ENCODE measurements at places on chromosomes 4 and X.
A peak's percentile ranks its signal among the peaks of the same experiment; 100 is the strongest.

GRCh38 chr4:106048250-106048971, 153.1 kb downstream of the NPNT start:
- DNase-seq: no peak

- no peak for DNase-seq
These were observed 6.3 kb downstream of the TKTL2 start for GRCh38 chr4:163467082-163467770.

DNA sequence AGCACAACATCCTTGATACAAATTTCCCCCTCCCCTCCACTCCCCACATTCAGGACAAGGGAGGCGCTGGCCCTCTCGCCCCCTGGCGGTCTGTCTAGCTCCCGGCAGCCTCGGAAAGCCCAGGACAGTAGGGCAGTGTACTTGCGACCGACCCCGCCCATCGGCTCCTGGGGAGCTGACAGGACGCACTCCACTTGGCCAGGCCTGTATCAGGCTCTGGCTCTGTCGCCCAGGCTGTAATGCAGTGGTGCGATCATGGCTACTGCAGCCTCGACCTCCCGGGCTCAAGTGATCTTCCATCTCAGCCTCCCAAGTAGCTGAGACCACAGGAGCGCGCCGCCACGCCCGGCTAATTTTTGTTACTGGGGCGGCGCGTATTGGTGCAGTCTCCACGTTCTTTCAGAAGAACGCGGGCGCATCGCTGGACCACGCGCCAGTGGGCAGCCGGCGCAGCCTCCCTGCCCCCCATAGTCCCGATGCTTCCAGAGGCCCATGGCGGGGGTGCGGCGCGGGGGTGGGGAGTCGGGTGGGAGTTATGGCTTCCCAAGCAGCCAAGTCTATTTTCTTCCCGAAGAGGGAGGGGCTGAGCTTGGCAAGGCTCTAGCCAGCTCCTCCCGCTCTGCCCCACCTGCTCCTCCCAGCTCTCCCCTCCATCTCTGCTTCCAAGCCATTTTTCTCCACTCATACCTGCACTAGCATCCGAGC, 7.8 kb upstream of the AKAP14 start:
- DNase-seq: peak; percentile 17

GRCh38 chrX:17411205-17411604, 36.2 kb downstream of the NHS start:
- no peak for DNase-seq

GRCh38 chrX:48981178-48981577, 9.5 kb upstream of the KCND1 start:
- DNase-seq: no peak

DNA sequence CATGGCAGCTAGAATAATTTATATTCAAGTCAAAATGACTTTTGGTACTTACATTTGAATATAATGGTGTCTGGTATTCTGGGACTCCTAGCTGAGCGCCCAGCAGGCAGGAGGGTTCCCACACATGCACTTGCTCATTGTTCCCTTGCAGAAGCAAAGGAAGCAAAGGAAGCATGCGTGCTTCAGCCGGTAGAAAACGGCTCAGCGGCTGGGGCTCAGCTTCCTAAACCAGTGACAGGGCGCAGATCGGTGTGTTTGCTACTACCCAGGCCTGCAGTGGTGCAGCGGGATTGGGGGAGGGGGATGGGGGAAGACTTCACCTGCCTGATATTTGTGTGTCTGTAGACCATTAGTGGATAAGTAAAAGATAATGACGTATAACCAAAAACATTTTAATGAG, 978.3 kb upstream of the TENM3 start:
- DNase-seq: no peak

- DNase-seq: no peak
These were observed 210.0 kb upstream of the STK26 start for GRCh38 chrX:131812847-131813825.

DNA sequence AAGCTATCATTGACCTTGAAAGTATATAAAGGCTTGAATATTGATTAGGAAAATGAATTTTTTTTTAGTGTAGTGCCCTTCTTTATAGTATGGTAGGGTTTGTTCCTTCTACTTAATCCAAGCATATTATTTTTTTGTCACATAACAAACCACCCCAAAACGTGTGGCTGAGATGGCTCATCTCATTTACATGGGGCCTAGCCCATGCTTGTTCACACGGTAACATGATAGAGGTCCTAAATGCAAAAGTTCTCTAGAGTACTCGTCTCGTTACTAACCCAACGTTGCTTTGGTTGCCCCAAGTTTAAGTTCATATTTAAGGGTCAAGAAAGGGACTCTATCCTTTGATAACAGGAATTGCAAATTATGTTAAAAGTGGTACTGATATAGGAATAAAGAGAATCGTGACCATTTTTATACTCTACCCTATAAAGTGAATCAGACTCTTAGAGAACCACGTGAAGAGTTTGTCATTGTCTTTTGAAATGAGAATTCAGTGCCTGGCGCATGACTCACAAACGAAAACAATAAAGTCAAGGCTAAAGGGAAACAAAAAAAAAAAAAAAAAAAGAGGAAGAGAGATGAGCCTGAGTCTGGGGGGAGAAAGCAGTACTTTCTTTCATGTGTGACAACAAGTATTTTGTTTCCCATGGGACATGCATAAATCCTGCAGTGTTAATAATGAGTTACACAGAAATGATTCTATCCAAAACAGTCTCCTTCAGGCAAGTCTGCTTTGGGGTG, 402.8 kb upstream of the NWD2 start:
- DNase-seq: no peak

- DNase-seq: no peak
These were observed 81.1 kb downstream of the MBNL3 start for GRCh38 chrX:132407691-132408090.

- no peak for DNase-seq
These were observed 327.1 kb upstream of the NWD2 start for GRCh38 chr4:36917413-36917812.

DNA sequence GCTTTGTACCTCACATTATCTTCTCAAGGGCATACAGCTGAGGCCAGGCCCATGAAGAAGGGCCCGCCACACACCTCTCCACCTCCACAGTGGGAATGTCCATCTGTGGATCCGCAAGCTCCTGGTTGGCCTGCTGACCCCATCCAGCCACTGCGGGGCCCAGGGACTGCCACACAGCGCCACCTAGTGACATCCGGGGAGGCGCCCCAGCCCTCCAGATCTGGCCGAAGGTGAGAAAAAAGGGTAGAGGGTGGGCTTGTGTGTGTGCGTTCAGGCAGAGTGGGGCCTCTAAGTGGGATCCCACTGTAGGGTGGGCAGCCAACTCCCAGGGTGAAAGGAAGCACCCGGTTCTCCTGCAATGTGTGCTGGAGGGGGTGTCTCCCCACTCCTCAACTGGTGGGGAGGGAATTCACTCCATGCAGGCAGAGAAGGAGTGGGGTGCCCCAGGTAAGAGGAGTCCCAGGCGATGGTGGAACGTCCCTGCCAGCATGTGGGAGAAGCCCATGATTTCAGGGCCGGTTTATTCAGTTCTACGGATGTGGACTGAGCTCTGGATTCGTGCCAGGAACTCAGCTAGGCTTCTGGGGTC, 117.3 kb downstream of the ENPP6 start:
- DNase-seq: no peak

- DNase-seq: no peak
These were observed 163.7 kb downstream of the SMIM20 start for GRCh38 chr4:26077756-26078155.

GRCh38 chr4:141011901-141012315, 121.4 kb downstream of the RNF150 start:
- DNase-seq: no peak

DNA sequence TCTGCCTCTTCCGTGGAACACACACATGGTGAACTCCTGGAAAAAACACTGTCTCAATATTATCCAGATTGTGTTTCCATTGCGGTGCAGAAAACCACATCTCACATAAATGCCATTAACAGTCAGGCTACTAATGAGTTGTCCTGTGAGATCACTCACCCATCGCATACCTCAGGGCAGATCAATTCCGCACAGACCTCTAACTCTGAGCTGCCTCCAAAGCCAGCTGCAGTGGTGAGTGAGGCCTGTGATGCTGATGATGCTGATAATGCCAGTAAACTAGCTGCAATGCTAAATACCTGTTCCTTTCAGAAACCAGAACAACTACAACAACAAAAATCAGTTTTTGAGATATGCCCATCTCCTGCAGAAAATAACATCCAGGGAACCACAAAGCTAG, 87.9 kb downstream of the TET2 start:
- no peak for DNase-seq

GRCh38 chr4:52813546-52813945, 48.6 kb upstream of the RASL11B start:
- DNase-seq: no peak

GRCh38 chr4:176734461-176734860, 58.3 kb downstream of the VEGFC start:
- DNase-seq: no peak

DNA sequence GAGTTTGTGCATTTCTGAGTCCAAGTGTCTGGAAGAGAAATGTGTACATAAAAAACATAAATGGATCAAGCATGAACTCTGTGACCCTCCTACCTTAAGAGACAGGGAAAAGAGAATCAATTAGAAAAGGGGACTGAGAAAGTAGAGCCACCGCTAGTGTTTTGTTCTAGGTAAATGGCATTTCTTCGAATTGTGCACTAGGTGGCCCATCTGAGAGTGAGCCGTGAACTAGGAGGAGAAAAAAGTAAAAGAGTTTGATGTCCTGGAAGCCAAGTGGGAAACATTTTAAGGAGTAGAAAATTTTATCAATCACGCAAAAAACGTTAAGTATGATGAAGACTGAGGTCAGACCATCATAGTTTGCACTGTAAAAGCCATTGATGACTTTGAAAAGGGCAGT, 55.1 kb downstream of the NAF1 start:
- DNase-seq: no peak

- DNase-seq: no peak
These were observed 36.7 kb upstream of the HDAC8 start for GRCh38 chrX:72609313-72609712.

GRCh38 chr4:176767183-176767582, 25.5 kb downstream of the VEGFC start:
- DNase-seq: no peak

- DNase-seq: peak; percentile 67
These were observed 103.3 kb downstream of the PARM1 start for GRCh38 chr4:75036046-75036830.

DNA sequence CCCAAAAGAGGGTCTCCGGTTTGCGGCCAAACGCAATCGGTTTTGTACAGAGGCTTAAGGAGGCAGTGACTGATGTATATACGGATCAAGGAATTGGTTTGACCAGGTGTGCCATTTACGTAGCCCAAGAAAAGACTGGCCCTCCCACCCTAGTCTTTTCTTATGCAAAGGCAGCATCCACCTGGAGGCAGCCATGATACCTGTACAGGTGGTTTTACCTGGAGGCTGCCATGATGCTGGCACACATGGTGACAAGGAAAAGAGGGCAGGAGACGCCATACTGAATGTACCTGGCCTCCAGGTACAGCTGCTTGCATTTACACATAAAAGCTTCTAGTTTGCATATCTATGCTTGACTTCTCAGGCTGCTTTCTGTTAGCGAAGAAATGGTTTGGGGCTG, 917.7 kb upstream of the INTU start:
- no peak for DNase-seq

DNA sequence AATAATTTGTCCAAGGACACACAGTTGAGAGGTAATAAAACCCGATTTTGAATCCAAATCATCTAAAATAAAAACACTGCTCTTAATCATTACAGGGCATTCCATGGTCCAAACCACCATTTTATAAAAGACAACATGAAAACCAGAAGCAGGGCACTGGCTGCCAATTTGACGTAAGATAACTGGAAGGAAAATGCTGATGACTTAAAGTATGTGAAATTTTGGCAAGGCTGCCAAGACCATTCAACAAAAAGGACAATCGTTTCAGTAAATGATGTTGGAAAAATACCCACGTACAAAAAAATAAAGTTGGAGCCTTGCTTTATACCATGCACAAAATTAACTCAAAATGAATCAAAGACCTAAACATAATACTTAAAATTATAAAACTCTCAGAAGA, 344.4 kb downstream of the RAPGEF2 start:
- no peak for DNase-seq

- DNase-seq: peak; percentile 11
These were observed 2.0 kb downstream of the DHX15 start for GRCh38 chr4:24582235-24582832.

DNA sequence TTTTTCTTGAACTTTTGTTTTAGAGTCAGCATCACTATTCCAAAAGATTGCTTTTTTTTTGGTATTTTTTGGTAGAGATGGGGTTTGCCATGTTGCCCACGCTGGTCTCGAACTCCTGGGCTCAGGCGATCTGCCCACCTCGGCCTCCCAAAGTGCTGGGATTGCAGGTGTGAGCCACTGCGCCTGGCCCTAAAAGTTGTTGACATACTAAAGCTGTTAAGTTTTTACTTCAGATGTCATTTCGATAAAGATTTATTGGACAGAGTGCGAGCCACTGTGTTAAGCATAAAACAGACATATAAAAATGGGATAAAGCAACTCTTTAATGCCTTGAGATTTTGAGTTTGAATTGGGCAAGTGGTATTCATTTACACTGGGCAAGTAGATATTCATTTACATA, 28.3 kb downstream of the USO1 start:
- no peak for DNase-seq

DNA sequence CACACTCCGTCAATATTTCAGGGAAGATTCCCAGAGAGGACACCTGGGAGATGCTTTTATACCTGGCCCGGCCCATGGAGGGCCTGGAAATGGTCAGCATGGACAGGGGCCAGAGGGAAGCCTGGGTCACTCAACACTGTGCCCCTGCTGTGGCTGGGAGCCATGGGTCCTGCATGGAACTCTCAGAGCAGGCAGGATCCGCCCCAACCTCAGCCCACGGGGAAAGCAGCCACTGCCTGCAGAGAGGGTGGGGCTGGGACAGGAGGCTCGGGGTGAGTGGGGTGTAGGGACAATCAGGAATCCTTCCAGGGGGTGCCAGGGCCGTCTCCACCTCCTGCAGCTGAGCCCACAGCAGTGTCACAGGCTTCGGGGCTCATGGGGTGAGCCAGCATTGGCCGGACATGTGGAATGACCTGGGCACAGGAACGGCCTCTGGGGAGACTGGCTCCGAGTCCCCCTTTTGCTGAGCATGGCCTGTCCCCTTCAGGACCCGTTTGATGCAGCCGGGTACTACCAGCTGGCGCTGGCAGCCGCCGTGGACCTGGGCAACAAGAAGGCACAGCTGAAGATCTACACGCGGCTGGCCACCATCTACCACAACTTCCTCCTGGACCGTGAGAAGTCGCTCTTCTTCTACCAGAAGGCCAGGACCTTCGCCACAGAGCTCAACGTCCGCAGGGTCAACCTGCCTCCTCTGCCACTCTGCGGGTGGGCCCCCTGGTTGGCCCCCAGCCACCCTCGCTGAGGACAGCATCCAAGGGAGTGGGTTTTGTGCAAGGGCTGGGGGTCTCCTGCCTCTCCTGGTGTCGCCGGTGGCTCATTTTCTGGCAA, 29.1 kb upstream of the HTRA3 start:
- DNase-seq: no peak

DNA sequence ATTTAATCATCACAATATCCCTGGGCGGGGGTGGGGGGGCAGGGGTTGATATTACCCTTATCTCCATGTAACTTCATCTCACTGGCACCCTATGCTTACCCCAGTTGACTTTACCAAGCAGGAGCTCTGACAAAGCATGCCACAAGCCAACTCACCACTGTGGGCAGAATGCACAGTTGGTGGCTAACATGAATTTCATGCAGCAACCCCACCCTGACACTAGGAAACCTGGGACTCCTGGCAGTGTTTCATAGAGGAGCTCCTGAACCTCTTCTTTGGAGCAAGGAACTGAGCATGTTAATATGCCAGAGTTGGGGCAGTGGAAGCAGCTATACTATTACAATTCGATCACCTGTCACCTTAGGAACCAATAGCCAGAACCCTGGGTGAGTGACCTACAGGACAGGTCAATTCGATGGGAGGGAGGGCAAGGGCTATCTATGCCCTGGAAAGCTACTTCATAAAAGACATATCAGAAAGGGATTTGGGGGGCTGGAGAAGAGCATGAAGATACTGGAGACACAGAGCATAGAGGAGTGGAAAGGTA, 97.2 kb upstream of the ACSL4 start:
- no peak for DNase-seq

All from HL-60 (cell line).